ENCODE measurements at places on chromosomes 16 and 17.

- DNase-seq = no peak
Measured at GRCh38 chr16:74252329-74252728, 44.3 kb upstream of the PSMD7 start.

DNA sequence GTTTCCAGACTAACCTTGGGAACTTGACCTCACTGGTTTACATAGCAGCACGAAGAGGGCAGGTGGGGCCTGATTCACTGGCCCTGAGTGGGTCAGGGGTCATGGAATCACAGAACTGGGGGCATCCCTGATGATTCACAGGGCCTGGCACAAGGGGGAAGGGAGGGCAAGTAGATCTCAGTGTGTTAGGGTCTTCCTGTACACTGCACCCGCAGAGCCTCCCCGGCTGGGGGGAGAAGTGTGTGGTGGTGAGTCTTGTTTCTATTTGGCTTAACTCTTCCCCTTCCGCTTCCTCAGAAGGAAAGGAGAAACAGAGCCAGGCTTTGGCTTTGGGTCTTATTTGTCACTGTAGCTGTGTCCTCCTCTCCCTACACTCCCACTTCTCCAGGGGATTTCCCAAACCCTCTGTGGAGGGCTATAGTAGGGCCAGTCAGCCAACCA lies 3.7 kb downstream of the STARD3 start:
- DNase-seq = no peak

DNA sequence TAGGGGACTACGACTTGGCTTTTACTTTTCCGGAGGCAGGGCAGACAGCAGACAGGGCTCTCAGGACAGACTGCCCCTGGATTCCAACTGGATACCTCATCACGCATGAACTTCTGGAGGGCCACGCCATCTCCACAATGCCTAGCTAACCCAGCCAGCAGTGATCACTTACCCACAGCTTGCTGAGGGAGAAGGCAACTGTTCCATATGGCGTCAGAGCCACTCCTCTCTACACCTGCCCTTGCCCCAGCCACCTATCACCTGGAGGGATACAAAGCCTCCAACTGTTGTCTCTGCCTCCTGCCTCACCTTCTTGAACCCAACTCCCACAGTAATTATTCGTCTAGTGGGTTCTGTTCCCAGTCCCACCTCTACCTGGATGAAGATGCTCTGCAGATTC lies 8.8 kb downstream of the MYO19 start:
- no peak for DNase-seq

DNA sequence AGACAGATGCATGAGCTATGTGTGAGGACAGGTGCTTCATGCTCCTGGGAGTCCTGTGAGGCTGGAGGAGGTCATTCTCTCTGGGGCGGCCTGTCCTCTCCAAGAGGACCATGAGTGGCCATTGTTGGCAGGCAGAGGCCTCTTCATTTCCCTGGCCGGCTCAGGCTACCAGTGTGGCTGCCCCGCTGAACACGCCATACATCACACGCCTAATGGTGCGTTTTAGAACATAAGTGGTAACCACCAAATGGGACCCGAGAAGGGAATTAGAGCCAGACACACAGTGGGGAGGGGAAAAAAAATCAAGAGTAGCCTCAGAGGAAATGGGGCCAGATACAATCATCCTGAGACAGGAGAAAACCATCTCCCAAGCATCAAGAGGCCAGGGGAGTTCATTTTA lies 140.0 kb downstream of the SPACA3 start:
- DNase-seq = no peak

DNA sequence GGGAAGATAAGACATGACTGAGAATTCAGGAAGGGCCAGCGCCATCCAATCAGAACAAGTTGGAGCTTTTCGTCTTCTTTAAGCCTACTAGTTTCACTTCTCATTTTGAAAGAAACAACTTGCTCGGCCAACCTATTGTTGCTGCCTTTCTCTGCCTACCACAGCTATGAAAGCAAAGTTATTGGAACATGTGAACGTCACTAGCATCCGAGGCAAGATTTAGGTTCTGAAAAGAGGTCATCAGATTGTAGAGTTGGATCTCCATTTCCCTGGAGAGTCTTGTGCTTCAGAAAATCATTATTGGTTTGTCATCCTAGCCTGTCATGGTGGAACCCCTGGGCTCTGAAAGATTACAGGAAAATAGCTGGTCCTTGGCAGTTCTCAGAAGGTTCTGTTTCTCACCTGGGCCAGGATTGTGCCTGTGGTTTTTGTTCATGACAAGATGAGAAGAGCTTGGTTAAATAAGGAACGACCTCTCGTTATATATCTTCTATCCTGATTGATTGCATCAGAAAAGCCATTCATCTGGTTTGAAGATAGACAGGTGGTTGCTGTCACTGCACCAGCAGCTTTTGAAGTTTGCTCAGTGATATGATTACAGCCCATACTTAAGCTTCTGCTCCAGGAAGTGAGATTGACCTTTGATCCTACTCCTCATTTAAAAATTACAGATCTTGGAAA lies 25.3 kb downstream of the CDH13 start:
- no peak for DNase-seq

DNA sequence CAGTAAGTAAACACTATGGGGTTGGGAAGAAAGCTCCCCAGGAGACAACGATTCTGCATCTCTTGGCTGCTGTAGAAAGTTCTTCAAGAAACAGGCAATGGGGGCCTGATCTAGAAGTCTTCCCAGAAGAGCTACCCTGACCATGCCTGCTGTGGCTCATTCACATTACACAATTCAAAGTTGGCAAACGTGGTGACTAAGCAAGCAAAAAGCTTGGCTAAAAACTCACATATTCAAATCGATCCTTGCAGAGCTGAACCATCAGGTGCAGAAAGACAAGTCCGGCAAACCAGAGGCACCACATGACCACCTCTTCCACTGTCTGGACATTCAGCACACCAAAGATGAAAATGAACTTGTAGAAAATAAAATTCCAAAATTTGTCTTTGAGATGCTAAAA lies 16.1 kb downstream of the AMFR start:
- no peak for DNase-seq

DNA sequence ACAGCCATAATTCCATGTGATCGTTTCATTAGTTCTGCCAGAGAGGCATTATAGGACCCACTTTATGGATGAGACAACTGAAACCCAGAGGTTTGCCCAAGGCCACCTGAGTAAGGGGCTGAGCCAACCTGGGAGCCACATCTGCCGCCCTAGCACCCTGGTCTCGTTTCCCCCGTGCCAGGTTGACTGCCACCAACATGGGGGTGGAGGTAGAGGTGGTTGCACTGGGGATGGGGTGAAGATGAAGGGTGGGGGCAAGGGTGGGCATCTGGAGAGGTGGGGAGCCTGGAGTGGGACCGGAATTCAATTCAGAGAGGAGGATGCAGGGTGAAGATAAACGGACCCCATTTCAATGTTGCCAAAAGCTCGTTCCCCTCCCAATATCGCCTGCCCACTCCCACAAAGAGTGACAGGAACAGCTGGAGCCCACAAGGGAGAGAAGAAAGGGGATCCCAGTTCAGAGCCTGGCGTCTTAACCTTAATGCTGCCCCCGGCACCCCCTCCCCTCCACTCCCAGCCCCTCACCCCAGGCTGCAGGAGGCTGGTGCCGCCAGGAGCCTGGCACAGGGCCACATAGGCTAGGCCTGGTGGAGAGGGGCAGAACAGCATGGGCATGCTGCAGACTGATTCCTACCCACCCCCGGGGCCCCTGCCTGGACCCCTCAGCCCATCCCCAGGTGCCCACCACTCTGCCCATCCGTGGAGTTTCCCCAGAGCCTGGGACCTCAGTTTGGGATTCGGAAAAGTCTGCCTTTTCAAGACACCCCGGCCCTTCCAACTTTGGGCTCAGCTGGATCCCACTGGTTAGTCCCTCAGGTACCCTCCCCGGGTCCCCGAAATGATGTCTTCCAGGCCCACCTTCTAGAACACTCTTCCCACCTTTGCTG lies 29.6 kb downstream of the NGFR start:
- DNase-seq = no peak

- DNase-seq = no peak
Measured at GRCh38 chr17:81508639-81509206, 3.9 kb downstream of the ACTG1 start.

DNA sequence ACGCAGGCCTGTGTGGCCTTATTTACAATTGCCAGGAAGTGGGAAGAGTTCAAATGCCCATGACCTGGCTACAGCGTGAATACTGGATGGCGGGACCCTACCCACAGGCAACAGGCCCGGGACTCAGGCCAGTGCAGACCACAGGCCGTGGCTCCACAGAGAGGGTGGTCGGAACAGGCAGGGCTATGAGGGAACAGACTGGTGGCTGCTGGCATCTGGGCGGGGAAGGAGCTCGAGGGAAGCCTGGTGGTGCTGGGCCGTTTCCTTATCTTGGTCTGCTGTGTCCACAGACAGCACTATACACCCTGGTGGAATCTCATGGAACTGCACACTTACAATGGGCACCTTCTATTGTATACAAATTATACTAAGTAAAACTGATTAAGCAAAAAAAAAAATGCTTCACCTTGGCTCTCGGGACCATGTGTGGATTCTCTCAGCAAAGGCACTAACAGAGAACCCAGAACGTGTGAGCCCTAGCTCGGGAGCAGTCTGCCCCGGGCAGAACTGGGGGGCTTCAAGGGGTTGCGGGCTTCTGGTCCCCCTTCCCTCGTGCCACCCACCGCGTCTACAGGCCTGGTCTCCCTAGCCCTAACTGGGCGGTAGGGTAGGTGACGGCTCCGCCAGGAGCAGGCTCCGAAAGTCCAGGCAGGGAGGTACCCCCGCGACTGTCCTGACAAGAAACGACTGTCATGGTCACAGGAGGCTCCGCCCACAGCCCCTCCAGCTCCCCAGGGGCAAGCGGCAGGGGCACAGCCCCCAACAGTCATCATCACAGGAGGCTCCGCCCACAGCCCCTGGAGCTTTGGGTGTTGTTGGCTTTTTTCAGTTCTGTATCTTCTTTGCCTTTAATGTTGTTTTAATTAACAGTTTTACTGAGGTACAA lies 21.8 kb downstream of the CEP131 start:
- DNase-seq = peak; percentile 89

DNA sequence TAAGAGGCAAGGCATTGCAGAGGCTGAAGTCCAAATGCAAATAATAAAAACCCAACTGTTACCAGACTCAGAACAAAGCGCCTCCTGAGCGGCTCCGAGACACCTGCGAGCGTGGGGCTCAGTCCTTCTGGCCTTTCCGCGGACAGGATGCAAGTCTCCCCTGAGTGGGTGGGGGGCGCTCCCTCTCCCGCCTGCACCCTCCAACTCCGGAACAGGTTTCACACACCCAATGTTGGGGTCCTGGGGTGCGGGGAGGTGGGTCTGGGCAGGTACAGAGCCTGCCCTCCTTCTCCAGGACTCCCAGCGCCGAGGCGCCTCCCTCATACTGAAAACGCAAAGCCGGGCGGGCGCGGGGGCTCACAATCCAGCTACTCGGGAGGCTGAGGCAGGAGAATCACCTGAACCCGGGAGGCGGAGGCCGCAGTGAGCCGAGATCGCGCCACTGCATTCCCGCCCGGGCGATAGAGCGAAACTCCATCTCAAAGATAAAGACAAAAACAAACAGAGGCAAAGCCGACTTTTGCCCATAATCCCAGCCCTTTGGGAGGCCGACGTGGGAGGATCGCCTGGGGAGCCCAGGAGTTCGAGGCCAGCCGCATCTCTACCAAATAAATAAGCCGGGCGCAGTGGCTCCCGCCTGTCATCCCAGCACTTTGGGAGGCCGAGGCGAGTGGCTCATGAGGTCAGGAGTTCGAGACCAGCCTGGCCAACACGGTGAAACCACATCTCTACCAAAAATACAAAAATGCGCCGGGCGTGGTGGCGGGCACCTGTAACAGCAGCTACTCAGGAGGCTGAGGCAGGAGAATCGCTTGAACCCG lies 893 bp downstream of the GINS2 start:
- DNase-seq = no peak

- no peak for DNase-seq
Measured at GRCh38 chr17:32502710-32503109, 15.9 kb downstream of the CDK5R1 start.
